ENCODE measurements at places on chromosomes 3 and 15. TPM values are rescaled to one million over a fixed set of nuclear protein-coding genes. Genes with fewer than 3 reads are reported as not detected.

Gene CYP1A2
- not detected for total RNA-seq

Gene CCR1
- total RNA-seq, result not detected

Gene PATL2
- total RNA-seq, result 0.24 TPM

Gene CHDH
- 11.7 TPM for total RNA-seq

GRCh38 chr3:195886181-195887141 lies 21.9 kb downstream of the TNK2 start:
- no peak for DNase-seq

DNA sequence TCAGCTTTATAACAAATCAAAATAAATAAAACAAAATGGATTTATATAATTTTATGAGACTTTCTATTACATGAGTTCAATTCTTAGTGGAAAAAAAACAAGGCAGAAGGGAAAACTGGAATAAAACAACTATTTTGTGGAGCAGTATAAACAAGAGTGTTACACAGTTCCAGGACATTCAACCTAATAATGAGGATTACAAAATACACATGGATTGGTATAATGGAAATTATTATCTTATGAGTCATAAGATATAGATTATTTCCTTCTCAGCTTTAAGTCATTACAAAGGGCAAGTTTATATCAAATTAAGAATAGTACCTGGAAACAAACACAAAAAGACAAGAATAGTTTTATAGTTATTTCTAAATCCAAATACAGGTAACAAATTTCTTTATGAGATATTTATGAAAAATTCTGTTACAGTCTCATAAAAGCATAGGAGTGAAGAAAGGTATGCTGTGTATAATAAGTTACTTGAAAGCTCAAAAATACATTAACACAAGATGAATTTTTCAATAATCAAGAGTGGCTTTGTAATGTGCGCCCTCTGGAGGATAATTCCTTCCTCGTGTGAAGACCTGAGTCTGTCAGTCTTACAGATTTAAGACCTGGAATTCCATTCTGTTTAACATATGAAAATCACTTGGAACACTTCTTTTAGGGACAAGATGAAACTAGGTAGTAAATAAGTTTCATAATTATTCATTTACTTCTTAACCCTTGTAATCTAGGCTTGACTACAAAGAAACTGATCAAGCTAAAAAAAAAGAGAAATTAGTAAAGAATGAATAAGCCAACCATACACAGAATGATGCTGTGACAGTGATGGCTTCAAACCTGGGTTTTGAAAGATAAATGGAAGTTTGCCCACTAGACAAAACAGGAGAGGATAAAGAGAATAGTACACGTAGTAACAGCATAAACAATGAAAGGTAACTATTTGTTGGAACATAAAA lies 9.5 kb downstream of the COPS2 start:
- DNase-seq, result peak; percentile 13

DNA sequence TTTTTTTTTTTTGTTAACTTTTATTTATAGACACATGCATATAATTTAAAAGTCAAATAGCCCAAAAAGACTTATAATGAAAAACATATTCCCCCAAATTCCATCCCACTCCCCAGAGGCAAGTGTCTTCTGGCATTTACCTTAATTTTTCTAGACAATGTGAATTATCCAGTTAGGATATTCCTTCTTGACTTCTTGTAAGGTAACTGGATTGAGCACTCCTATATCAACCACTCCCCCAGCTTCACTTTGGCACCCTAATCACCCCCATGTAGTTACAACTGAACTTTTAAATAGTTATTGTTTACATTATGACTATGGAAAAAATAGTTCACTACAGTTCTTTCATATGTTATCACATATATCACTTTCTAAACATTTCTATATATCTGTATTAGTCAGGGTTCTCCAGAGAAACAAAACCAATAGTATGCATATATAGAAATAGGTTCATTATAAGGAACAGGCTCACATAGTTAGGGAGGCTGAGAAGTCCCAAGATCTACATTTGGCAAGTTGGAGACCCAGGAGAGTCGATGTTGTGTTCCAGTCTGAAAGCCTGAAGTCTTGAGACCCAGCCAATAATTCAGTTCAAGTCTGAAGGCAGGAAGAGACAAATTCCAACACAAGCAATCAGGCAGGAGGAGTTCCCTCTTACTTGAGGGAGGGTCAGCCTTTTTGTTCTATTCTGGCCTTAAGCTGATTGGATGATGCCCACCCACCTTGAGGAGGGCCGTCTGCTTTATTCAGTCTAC lies 175.8 kb downstream of the THSD4 start:
- DNase-seq, result no peak

- no peak for DNase-seq
Measured at GRCh38 chr15:96303503-96304056, 26.9 kb upstream of the NR2F2 start.

GRCh38 chr15:69012761-69013364 lies 1.6 kb upstream of the NOX5 start:
- DNase-seq, result no peak

- DNase-seq, result no peak
Measured at GRCh38 chr3:192833177-192833890, 84.3 kb downstream of the MB21D2 start.

- no peak for DNase-seq
Measured at GRCh38 chr15:38369936-38370478, 83.9 kb upstream of the FAM98B start.

GRCh38 chr15:55422089-55422488 lies 13.8 kb downstream of the PIERCE2 start:
- no peak for DNase-seq

- DNase-seq, result no peak
Measured at GRCh38 chr3:101340591-101340990, 20.2 kb upstream of the IMPG2 start.
